ENCODE measurements at places on chromosomes 6 and 20. TPM values are rescaled to one million over a fixed set of nuclear protein-coding genes. Genes with fewer than 3 reads are reported as not detected.

AVP gene
- not detected for total RNA-seq

SLC26A8 gene
- total RNA-seq = not detected

KIF25 gene
- not detected for total RNA-seq

GGTLC1 gene
- not detected for total RNA-seq

BMP2 gene
- total RNA-seq = 16.6 TPM

VNN1 gene
- under 0.01 TPM for total RNA-seq

TSPO2 gene
- not detected for total RNA-seq

ENPP3 gene
- total RNA-seq = 0.19 TPM

PTCHD4 gene
- total RNA-seq = 8.4 TPM

KCNK17 gene
- not detected for total RNA-seq

SALL4 gene
- under 0.01 TPM for total RNA-seq

THBS2 gene
- total RNA-seq = 260 TPM

PRDM13 gene
- total RNA-seq = not detected

AIF1 gene
- not detected for total RNA-seq

CYB5R4 gene
- total RNA-seq = 3.3 TPM

PLG gene
- not detected for total RNA-seq

FAM209B gene
- not detected for total RNA-seq
